Right hindlimb (tissue), 1 donor: ENCODE measurements at places on chromosomes 3 and 15.

DNA sequence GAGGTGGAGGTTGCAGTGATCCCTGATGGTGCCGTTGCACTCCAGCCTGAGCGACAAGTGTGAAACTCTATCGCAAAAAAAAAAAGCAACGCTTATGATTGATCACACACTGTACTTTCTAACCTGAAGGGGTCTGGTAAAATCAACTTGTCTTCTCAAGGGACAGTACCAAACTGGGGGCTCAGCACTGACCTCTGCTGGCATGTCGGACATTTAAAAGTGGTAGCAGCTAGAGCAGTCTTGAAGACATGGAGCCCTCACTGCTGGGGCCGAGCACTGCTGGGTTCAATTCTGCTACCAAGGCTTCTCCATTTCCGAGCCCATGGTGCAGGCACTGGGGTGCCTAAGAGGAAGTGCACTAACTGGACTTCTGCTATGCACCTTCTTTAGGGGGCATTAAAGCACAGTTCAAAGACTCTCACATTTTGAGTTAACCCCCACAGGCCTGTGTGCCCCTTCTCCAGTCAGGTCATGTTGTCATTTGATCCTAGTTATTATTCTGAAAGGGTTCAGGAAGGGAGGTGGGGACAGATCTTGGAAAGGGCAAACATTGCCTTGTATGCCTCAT is 26.4 kb upstream of the LAMP3 start:
- DNase-seq: no peak

- DNase-seq: no peak
Measured at GRCh38 chr3:39454591-39455217, 12.8 kb upstream of the MOBP start.

- DNase-seq: no peak
Measured at GRCh38 chr15:48748535-48748934, 62.3 kb downstream of the CEP152 start.

DNA sequence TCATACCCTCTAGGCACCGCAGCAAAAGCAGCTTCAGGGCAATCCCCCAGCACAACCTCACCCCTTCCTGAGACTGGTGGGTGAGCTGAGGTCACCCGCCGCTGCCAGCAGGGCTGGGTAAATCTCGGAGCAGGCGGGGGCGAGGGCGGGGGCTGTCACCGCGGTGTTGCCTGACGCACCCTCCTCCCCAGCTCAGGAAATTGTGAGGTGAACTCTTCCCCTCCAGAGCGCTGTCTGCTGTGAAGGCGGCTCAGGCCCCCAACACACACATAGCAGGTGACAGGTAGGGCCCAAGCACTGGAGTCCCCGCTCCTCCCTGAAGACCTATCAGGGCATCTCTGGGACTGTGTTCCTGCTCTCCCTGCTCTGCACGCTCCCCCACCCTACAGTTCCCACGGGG is 30.2 kb upstream of the FURIN start:
- DNase-seq: no peak

DNA sequence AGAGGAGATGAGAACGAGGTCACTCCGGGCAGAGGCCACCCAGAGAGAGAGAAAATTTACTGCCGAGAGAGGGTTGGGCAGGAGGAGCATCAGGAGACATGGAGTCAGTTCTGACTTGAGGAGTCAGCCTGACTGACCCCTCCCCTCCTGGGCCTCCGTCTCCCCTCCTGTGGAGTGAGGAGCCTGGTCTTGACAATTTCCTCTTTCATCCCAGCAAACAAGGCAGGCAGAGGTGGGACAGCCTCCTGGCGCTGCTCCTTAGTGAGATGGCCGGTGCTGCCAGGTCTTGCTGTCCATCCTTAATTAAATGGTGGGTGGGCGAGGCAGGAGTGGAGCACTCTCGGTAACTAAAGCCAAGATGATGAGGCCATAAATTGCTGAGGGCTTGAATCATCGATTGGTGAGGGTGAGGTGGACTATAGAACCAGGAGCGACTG is 60.6 kb downstream of the CYP11A1 start:
- no peak for DNase-seq

GRCh38 chr3:147672436-147672835 is 263.3 kb downstream of the ZIC1 start:
- no peak for DNase-seq

GRCh38 chr3:46349484-46350261 is 4.2 kb upstream of the CCR2 start:
- no peak for DNase-seq

DNA sequence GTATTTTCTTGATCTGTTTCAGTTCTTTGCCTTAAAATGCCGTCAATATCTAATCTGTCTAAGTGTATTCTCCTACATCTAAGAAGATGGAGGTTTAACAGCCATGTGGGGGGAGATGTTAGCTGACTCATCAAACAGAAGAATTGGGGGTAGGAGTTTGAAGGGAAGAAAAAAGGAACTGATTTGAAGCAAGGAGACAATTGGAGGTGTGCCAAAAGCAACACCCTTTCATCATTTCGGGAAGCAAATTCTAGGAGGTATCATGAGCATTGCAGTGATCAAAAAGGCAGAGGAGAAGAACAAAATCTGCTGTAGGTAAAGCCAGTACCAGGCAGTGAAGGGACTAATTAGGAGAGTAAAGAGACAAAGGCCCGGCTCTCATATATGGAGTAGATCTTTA is 337.3 kb upstream of the TBC1D5 start:
- DNase-seq: no peak

DNA sequence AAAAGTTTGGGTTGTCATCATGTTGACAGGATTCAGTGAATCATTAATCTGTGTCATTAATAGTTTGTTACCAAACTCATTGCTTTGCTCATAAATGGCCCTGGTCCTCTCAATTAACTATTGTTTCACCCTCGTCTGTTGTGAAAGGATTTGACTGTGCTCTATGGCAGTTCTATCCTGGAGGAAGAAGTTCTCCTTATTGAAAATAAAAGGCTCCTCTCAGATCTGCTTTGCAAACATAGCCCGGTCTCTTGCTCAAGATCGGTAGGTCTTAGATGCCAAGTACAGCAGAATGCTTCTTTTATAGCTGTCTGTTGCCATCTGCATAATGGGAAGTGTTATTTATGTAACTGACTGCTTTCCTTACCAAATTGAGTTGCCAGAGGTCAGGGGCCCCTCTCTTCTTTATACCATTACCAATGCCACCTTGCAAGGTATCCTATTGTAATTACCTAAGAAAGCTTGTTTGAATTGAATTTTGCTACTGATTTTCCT is 146.5 kb downstream of the EBLN2 start:
- DNase-seq: no peak

DNA sequence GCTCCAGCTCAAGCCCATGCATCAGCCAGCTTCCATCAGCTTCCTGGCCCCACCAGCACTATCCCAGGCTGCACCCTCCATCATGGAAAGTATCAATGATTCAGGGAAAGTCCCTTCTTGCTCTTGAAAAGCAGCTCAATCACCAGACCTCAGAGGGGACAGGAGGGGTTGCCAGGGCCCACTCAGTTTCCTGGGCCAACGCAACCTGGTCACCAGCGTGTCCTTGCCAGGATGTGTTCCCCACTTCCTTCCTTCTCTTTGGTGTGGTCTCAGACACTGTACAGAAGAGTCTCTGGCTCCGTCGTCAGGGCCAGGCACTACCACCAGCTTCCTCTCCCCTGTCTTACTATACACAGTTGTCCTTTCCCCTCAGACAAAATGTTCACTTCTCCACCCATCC is 3.0 kb downstream of the HDC start:
- DNase-seq: no peak

- no peak for DNase-seq
Measured at GRCh38 chr3:149382518-149382917, 5.1 kb upstream of the TM4SF1 start.

GRCh38 chr3:141387516-141387915 is 19.2 kb downstream of the ZBTB38 start:
- DNase-seq: no peak

DNA sequence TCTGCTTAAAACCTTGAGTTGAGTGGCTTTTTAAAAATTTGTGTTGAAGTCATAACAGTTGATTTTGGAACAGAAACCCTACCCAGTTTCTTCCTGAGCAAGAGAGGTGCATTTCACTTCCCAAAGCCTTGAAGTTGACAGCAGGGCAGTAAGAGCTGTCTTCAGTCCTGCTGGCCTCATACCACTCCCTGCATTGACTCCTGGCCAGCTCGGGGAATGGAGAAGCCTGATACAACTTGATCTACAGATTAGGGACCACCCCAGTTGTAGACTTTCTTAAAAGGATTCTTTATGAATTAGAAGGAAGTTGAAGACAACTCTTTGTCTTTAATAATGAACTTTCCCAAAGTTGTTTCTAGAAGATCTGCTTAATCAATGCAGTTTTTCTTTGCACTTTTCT is 90.6 kb upstream of the FLNB start:
- DNase-seq: no peak

GRCh38 chr3:16587681-16588060 is 17.6 kb downstream of the DAZL start:
- no peak for DNase-seq

DNA sequence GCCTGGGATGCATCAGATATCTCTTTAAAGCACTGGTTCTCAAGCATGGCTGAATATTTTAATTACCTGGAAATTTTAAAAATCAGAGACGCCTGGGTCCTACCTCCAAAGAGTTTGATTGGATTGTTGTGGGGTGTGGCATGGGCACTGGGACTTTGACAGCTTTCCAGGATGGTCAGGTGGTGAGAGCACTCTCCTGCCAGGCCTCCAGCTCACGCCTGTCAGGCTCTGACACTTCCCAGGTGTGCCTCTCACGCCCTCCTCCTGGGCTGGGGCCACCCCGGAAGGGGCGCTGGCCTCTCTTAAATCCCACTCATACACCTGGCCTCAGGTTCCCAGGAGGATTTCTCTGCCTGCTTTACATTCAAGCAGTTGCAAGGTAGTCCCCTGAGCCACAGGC is 48.5 kb downstream of the AMOTL2 start:
- DNase-seq: no peak

- no peak for DNase-seq
Measured at GRCh38 chr3:112089956-112090886, 4.0 kb downstream of the C3orf52 start.

DNA sequence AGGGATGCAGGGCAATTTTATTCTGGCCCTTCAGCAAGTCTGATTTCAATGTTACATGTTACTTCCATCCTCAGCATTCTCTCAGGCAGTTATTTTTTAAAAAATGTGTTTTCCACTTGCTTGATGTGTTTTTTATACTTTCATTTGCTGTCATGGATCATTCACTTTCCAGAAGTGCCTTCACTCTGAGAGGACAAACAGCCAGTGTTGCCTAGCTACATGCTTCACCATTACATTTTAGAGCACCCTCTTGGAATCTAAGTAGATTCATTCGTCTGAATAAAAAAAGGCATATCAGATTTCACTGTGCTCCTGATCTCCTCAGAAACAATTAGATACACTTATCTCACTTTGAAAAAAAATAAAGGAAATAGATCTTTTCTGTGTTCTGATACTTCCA is 93.6 kb upstream of the POU1F1 start:
- no peak for DNase-seq

DNA sequence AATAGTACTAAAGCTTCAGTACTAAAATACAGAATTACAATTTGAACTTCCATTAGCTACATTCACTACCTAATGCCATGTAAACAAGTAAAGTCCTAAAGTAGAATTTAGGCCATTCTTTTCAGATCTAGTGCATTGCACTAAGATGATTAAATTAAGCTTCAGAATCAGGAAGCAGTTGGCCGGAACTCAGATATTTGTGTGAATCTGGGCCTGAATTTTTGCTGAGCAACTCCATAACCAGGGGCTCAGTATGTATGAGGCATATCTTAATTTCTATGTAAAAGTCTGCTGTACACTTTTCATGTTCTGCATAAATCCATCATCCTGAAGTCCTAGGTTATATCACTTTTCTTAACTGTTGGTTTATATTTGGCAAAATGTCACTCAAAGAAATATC is 246.4 kb downstream of the RBMS3 start:
- no peak for DNase-seq

GRCh38 chr15:83843471-83843871 is 189.5 kb downstream of the ADAMTSL3 start:
- DNase-seq: peak; percentile 86

- no peak for DNase-seq
Measured at GRCh38 chr3:103499967-103500366, 1065.2 kb downstream of the ZPLD1 start.

DNA sequence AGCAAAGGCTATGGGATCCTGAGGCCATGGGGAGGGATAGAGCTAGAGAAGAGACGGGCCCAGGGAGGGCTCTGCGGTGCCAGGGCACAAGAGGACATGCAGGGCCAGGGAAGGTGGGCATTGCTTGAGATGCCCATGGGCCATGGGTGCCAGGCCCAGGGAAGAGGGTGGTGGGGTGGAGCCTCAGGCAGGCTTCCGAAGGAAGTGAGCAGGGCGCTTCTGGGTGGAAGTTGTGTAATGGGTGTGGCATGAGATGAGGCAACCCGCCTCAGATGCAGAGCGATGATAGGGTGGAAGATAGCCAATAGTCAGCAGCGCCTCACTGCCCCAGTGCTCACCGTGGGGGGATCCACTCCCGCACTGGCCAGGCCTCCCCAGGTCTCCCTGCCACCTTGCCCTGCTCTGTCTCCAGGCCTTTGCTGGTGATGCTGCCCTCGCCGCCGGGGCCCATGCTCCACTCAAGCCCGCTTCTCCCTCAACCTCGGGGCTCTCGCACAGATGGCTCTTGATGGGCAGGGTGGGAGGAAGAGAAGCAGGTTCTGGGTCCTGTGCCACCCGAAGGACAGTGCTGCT is 51.4 kb downstream of the DNAJB8 start:
- DNase-seq: no peak

DNA sequence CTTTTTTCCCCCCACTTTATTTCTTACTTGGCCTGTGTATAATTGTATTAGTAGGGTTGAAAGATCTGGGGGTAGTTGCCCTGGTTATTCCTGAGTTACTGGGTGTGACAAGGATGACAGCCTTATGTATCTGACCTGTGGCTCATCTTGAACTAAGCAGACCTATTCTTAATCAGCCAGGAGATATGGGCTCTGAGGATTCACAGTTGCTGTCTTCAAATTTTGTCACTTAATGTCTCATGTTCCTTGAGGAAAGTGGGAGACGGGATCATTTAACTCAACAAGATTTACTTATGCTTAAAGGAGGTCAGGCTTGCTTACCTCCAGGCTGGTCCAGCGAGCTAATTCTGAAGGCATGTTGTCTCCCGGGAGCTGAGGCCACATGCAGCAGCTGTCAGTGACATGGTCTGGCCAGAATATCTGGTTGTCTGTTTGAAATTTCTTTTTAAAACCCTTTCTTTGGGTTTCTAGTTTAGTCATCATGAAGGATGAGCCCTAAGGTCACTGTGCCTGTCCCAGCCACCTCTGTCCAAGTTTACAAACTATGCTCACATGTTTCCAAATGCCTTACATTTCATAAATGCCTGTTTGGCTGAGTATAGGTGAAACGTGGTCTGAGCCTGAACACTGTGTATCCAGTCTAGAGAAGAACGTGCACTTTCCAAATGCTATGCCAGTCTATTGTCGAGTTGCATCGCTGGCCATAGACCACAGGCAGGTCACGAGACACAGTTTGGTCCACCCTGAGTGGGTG is 26.8 kb downstream of the LRTM1 start:
- DNase-seq: no peak

- DNase-seq: no peak
Measured at GRCh38 chr3:150603980-150604319, 829 bp downstream of the SELENOT start.
